Kidney glomerular epithelial cell (primary cell): ENCODE measurements at places on chromosomes 16 and 17.

- no peak for DNase-seq
These were observed 21.9 kb downstream of the PLEKHG4 start for GRCh38 chr16:67301080-67301782.

GRCh38 chr16:78925083-78925767, 675.3 kb downstream of the MAF start:
- DNase-seq, result no peak

DNA sequence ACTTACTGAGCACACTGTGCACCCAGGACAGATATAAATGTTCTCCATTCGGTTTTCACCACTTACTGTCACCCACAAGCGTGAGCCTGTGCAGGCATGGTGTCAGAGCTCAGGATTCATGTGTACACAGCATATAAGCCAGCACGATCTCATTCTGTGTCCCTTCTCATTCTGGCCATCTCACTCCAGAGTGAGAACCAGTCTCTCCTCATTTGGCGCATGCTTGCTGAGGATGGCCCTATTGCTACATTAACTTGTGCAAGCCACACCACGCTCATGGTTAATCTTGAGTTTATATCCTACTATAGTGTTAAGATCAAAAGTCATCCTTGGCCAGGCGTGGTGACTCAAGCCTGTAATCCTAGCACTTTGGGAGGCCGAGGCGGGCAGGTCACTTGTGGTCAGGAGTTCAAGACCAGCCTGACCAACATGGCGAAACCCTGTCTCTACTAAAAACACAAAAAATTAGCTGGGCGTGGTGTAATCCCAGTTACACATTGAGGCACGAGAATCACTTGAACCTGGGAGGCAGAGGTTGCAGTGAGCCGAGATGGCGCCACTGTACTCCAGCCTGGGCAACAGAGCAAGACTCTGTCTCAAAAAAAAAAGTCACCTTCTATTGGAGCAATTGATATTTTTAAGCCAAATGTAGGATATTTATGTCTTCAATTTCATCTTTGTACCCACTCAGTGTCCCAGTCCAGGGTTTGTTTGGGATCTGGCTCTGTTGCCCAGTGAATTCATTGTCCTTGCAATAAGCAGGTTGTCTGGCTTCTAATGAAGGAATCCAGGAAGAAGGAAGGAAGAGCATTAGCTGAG, 20.9 kb downstream of the SOCS1 start:
- DNase-seq, result no peak

DNA sequence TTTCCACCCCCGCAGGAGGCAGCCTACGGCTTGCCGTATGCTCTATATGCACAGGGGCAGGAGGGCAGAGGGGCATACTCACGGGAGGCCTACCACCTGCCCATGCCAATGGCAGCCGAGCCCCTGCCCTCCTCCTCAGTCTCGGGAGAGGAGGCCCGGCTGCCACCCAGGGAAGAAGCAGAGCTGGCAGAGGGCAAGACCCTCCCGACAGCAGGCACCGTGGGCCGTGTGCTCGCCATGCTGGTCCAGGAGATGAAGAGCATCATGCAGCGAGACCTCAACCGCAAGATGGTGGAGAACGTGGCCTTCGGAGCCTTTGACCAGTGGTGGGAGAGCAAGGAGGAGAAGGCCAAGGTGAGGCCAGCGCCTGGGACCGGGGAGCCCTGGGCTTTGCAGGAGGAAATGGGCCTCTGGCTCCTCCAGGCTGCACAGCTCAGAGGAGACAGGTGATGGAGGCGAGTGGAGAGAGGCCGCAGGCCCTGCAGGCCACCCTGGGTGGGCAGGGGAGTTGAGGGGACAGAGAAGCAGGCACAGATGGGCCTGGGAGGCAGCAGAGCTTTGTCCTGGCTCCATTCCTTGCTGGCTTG, 8.6 kb downstream of the SETD1A start:
- DNase-seq, result no peak

DNA sequence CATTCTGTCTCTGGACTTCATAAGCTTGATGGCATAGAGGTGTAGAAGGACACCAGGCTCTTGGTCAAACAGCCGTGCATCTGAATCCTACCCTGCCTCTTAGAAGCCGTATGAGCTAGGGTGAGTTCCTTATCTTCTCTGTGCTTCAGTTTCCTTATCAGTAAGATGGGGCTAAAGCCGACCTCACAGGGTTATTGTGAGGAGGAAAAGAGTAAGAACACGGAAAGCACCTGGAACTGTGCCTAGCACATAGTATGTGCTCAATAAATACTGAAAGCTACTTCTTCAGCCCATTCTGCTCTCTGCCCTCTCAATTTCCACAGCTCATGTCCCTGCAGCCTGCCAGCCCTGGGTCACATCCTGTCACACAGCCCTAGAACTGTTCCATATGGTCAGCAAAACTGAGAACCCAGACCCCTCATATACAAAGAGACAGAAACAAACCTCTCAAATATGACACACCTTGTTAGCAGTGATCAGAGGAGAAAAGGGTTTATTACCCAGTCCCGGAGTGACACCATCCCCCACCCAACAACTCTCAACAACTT, 17.0 kb upstream of the UBTF start:
- DNase-seq, result no peak
